Omental fat pad (tissue), 4 donors: ENCODE measurements at places on chromosomes 2 and 18. TPM values are rescaled to one million over a fixed set of nuclear protein-coding genes. Genes with fewer than 3 reads are reported as not detected.

Gene HTR2B
- total RNA-seq = 0.37 TPM

Gene GPR35
- 1.5 TPM for total RNA-seq

Gene FTCDNL1
- total RNA-seq = 2.9 TPM

Gene ADRA2B
- total RNA-seq = 9.8 TPM

Gene KLHL29
- total RNA-seq = 17.9 TPM

Gene COL4A3
- 0.38 TPM for total RNA-seq

Gene NEU4
- 3.5 TPM for total RNA-seq
